ENCODE measurements at places on chromosomes 6 and 20.
A peak's percentile ranks its signal among the peaks of the same experiment; 100 is the strongest.

DNA sequence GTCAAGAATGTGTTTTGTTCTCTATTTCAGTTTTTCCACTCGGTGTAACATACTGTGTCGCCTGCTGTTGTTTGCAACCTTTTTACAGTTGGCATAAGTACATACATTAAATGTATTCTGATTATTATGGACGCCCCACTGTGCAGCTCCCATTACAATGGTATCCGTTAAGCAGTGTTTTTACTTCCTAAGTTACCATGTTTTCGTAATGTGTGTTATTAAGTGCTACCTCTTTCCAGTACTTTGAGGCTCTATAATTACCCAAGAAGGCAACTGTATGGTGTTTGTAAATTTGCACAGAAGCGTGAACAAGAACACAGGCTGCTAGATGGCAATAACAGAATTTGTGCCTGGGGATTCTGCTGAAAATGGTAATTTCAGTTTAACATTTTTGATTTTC, 568.0 kb upstream of the MARCKS start:
- DNase-seq, result no peak

DNA sequence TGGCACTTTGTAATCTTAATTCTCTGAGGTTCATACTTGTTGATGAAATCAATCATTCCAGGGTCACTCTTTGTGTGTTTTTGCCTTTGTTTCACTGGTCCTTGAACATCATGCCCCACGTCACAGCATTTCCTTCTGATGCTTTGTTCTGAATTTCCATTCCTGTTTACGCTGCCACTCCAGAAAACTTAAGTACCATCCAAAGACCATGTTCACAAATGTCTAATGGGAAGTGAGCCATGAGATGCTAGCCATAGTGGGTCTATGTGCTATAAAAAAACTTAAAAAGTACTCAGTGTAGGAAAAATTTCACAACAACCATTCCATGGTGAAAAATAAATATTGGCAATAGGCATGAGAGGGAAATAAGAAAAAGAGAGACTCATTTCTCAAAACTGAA, 232.0 kb downstream of the IBTK start:
- no peak for DNase-seq

- DNase-seq, result no peak
Observed at GRCh38 chr6:74256781-74257180, 560.8 kb downstream of the CD109 start.

- DNase-seq, result peak; percentile 55
Observed at GRCh38 chr6:13406781-13407180, 78.4 kb upstream of the TBC1D7 start.

GRCh38 chr6:147784371-147784770, 275.9 kb downstream of the SAMD5 start:
- DNase-seq, result no peak

DNA sequence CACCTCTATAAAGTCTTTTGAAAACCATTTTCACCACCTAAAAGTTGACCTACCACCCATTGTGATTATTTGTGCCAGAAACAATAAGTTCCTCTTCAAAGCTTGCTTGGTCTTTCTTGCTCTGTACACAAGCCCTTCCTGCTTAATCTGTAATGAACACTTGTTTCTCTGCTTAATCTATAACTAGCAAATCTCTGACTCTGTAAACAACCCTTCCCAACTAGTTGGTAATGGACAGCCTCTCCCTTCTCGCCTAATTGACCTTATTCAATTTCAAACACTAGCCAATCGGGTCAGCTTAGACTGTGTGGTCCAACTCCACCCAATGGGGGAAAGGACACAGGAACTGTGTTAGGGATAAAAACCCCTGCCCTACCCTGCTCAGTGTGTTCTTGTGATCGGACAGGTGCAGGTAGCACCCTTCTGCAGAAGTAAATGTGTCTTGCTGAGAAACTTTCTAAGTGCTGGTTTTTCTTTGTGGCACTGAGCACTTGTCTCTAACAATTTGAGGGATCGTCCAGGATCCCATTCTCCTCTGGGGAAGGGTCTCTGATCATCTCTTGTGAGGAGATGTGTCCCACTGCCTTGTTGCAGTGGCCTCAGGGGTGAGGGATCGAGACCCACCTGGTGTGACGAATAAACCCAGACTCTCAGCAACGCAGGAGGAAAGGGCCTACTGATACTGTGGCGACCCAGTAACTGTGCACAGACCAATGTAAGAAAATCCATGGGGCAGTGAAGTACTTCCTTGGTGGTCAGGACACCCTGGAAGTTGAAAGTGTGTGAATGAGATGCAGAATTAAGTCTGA, 23.5 kb downstream of the CHD6 start:
- no peak for DNase-seq

DNA sequence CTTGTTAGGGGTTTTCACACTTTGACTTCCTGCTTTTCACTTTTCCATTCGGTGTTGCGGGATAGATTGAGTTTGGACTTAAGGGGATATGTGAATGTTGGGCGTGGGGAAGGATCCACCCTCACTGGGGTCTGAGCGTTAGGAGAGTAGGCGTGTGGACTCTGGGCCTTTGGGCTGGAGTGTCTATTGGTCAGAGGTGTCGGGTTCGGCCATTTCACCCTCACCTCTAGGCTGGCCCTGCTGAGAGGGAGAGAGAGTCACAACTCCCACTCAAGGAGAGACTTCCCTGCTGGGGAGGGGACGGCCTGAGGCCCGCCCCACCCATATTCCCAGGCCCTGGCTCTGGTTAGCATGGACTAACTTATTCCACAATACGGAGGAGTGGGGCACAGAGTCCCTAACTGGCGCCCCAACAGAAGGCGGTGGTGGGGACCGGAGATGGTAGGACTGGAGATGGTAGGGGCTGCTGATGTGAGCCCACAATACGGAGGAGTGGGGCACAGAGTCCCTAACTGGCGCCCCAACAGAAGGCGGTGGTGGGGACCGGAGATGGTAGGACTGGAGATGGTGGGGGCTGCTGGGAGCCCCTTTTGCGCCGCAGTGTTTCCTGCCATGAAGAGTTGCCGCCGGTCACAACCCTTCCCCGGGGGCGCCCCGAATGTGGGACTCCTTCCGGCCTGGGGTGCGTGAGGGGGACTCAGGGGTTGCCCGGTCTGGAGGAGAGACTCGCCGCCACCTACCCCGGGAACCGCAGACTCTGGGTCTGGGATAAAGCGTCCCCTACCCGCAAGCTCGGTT, 1.4 kb upstream of the PTPRA start:
- peak; percentile 62 for DNase-seq

GRCh38 chr6:127447780-127448179, 11.4 kb downstream of the KIAA0408 start:
- no peak for DNase-seq

- DNase-seq, result no peak
Observed at GRCh38 chr6:62479697-62480220, 193.7 kb upstream of the KHDRBS2 start.

DNA sequence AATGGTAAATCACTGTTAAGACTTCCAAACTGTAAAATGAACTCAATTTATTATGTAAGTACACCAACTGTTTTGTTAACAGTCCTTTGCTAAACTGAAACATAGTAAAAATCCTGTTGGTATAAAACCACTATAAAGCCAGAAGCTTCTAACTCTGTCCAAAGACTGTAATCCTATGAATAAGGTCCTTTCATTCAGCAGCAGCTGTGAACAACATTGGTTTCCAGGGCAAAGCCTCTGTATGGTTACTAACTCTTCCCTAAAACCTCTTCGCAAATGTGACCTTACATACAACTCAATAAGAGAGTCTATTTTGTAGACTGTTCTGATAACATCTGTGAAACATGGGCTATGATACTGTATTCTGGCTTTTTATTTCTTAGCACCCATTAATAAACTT, 40.1 kb downstream of the NUP153 start:
- no peak for DNase-seq

DNA sequence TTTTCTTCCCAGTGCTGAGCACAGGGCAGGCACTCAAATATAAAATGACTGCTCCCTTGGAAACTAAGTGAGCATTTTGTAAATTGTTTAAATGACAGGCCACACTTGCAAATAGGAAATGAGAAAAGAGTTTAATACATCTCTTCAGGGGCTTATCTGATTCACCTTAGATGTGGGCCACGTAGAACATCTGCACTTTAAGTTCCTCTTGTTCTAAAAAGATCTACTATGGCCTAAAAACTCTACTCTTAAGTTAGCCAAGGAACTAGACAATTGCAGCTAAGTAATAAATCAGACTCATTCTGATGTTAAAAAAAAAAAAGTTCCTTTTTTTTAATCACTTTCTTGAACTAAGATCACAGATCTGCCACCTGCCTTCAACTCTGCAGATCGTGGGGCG, 126.3 kb downstream of the KIF16B start:
- no peak for DNase-seq

DNA sequence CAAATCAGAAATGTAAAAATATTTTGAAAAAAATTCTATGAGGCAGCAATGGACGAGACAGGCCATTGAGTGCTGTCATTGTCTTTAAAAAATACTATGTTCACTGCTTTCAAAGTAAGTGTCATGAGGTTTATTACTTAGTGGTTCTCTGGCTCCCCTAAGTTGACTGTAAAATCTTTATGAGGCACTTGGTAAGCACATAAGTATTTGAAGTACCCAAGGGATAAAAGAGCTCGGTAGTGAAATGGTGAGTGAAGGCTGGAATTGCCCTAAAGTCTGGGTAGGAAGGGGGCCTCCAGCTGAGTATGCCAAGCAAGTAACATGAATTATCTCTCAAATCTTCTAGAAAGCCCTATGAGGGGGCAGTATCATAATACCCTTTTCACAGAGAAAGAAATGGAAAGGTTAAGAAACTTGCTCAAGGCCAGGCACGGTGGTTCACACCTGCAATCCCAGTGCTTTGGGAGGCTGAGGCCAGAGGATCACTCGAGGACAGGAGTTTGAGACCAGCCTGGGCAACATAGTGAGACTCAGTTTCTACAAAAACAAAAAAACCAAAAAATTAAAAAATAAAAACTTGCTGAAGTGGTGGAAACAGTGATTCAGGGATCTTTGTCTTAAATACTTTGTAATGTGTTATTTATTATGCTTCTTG, 5.5 kb upstream of the CTCFL start:
- no peak for DNase-seq
